ENCODE measurements at places on chromosomes 6 and 20.

DNA sequence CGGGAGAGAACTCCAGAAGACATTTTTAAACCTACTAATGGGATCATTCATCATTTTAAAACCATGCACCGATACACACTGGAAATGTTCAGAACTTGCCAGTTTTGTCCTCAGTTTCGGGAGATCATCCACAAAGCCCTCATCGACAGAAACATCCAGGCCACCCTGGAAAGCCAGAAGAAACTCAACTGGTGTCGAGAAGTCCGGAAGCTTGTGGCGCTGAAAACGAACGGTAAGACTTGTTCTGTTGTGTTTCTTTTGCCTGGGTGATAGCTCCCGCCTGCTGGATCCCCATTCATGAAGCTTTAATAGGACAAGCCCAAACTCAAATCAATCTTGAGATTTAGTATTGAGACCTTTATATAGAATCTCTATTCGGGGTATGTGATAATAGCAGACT is 4.2 kb downstream of the TNFAIP3 start:
- no peak for DNase-seq

GRCh38 chr20:23200914-23201313 is 114.8 kb upstream of the CD93 start:
- no peak for DNase-seq

- DNase-seq: no peak
Measured at GRCh38 chr6:119957195-119957594, 607.6 kb upstream of the MAN1A1 start.

- DNase-seq: no peak
Measured at GRCh38 chr6:11722805-11723631, 55.6 kb downstream of the ADTRP start.

DNA sequence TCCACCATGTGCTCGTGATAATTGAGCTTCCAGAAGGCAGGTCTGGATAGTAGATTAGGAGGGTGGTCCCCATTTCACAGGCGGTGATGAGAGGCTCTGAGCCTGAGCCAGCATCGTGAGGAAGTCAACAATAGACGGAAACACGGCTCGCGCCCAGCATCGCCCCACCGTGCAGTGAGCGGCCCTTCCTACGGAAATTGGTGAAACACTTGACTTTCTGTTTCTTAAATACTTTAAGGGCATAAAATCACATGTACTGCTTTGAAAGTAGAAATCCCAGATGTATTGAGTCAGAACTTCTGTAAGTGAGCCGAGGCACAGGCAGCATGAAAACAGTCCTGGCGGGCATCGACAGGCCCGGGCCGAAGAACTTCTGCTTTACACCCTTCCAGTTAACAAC is 4.3 kb upstream of the KIF25 start:
- no peak for DNase-seq

DNA sequence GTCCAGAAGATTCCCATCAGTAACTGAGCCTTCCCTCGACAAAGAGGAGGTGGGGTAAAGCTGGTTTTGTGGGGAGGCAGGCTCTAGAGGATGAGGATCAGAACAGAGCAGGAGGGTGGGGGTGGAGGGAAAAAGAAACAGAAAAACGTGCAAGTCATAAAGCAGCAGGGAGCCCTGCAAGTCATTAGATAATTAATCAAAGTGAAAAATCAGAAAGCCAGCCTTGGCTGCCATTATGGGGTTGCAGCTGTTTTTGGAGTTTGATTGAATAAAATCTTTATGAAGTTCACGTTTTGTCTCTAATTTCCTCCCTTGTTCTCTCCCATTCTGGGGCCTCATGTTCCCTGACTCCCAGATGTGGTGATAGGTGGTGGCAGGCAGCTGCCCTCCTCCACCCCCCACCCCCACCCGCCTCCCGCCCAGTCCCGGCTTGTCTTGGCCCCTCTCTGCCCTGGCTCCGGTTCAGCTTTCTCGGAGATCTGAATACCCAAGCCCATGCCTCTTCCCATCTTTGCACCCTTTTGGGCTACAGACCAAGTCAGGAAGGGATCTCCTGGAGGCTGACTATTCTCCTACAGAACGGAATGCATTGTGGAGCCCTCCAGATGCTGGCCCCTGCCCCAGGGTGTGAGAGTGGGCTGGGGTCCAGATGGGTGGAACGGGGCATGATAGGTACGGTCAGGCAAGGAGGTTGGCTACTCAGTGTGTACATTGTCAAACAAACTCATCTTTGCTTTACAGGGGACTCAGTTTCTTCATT is 141.8 kb downstream of the CDC5L start:
- DNase-seq: no peak

DNA sequence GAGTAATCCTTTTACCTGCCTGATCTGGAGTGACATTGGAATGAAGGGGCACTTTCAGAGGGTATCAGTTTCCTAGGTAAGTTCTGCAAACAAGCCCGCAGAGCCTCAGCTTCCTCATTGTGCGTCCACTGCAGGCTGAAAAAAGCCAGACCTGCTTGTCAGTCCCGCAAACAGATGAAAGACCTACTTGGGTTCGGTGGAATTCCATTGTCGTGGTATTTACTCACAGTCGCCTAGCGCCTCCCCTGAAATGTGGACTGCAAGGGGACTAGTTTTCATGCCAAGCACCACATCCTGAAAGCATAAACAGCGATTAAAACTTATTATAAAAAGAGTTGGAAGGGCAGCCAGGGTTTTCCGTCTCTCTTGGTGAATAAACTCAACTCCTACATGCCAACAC is 121.5 kb downstream of the PAX1 start:
- DNase-seq: no peak

All from activated CD4-positive, alpha-beta T cell treated with anti-CD3 and anti-CD28 coated beads, Interleukin-2, Interleukin-4, amounts not matched to agents 100 ng/mL and 50 ng/mL, durations not matched to agents 16 hours and 8 hours (primary cell).